ENCODE measurements at places on chromosomes 11 and 22.

- DNase-seq = no peak
Observed at GRCh38 chr11:112771851-112772250, 189.4 kb upstream of the NCAM1 start.

GRCh38 chr11:19673924-19674729, 38.5 kb upstream of the NAV2 start:
- DNase-seq = no peak

GRCh38 chr22:43666457-43666856, 145.6 kb downstream of the EFCAB6 start:
- no peak for DNase-seq

DNA sequence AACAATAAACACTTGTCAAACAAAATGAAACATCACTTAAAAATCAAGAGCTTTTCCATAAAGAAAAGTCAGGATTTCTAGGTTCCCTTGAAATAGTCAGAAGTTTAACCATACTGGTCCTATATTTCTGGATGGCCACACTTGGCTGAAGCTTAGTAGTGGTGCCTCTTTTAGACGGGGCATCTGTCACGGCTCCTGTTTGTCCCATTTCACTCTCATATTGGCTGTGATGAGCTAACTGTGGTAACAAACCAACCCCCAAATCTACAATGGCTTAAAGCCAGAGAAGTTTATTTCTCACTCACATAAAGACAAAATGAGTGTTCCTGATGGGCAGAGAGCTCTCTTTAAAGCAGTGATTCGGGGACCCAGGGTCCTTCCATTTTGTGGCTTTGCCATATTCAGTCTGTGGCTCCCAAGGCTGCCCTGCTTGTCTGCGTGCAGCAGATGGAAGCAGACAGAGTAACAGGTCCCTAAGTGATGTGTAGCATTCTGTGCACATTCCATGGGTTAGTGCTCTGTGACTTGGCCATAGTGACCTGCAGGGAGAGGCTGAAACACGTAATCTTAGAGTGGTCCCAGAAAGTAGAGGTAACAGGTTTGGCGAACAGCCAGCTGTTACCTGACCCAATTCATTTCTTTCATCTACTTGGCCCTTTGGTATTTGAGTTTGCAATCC, 137.4 kb downstream of the HIPK3 start:
- DNase-seq = no peak

- DNase-seq = no peak
Observed at GRCh38 chr22:27755521-27756211, 45.9 kb downstream of the MN1 start.

- peak; percentile 35 for DNase-seq
Observed at GRCh38 chr11:68256331-68256741, 15.4 kb downstream of the C11orf24 start.

GRCh38 chr11:89625171-89625570, 84.9 kb upstream of the TRIM77 start:
- DNase-seq = no peak

DNA sequence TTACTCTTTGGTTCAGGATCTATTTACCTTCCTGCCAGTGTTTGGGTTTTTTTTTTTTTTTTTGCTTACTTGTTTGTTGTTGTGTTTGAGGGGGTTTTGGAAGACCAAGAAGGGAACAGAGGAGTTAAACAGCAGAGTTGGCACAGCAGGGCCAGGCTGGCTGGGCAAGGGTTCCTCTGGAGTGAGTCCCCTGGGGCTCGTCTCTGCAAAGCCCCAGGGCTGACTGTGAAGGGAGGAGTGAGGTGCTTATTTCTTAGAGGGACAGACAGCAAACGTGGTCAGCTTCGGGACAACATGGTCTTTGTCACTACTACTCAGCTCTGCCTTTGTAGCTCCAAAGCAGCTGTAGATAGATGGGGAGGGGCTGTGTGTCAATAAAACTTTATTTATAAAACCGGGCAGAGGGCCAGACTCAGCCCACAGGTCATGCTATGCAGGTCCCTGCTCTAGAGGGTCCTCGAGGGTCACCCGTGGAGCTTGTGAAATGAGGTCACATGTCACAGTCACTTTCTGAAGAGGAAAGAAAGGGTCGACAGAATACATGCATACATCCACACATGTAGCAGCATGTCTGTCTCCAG, 1404.7 kb downstream of the BRD1 start:
- DNase-seq = no peak

- no peak for DNase-seq
Observed at GRCh38 chr11:61054927-61055562, 47.2 kb upstream of the CD5 start.

DNA sequence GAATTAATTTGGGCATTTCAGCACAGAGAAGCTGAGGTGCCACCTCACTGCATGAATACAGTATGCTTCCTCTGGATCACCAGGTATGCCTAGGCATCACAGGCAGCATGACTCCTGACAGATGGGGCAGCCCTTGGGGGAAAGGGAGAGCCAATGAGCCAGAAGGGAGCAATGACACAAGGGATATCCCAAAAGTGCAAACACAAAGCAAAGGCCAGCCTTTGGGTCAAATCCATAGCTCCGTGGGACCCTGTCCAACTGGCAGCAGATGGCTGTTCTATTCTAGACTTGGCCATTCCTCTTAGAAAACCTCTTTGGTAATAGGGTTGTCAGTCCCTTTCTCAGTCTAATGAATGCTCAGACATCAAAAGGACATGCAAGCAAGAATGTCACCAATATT, 73.3 kb downstream of the SERGEF start:
- no peak for DNase-seq

GRCh38 chr11:45436118-45436517, 150.0 kb upstream of the SYT13 start:
- DNase-seq = no peak

DNA sequence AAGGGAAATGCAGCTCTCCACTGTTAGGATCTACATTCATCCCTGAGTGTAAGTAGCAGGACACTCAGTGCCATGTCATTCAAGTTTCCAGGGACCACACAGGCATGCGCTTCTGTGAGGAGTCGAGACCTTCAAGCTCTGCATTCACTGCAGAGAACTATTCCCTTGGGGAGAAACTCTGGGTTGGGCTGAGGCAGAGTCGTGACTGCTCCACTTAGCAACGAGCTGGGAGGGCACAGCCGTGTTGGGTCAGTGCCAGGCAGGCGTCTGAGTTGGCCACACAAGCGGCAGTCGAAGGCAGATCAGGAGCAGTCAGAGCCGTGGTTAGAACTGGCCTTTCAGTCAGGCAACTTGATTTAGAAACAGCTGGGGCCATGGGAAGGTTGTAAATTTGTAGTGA, 14.7 kb downstream of the MPEG1 start:
- no peak for DNase-seq

DNA sequence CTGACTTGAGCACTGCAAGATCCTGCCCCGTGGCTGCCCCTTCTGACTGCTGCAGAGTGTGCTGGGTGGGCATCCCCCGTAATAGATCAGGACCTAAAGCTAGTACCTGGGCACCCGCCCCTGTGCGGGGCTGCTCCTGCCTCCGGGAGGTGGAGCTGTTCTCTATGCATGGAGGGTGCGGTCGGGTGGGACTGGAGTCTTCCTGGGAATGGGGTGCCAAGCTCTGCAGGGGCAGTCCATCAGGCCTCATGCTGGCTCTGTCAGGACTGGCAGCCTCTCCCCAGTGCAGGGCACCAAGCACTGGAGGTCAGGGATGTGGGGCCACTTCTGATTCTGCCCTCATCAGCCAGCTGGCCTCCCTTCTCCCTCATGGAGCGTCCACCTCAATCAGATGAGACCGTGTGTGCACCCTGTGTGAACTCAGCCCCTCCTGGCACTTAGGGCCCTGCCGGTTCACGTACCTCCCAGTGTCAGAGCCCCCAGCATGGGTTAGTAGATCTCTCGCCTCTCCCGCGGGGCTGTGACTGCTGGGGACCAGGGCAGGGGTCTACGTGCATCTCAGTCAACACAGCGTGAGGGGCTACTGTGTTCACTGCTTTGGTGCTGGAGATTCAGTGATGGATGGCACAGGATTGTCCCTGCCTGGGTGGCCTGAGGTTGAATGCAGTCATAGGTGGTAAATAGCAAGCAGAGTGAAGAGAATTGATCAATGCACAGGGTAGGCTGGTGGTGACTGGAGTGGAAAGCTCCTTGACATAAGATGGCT, 30.8 kb downstream of the MPPED1 start:
- DNase-seq = no peak

DNA sequence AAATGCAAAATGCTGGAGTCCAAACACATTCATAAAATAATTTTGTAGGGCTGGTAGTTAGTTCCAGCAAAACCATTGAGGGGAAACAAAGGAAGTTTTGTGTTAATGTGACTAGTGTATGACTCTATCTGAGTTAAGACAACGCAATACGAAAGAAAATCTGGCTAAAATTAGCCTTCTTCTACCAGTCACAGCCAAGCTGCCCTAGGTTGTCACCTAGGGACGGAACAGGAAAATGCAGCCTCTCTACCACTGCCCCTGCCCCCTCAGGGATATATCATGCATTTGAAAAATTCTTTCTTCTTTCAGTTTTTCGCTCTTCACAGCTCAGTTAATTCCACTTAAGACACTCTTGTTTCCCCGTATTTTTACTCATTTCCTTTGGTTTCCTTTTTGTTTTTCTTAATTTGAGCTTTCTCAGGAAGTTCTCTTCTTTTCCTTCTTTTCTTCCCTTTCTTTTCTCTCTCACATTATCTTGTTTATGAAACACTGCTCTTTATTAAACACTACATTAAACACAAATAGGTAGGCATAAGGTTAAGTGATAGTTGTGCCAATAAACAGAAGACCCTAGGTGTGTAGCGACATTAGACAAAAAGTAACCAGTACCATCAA, 30.6 kb downstream of the KIRREL3 start:
- no peak for DNase-seq

DNA sequence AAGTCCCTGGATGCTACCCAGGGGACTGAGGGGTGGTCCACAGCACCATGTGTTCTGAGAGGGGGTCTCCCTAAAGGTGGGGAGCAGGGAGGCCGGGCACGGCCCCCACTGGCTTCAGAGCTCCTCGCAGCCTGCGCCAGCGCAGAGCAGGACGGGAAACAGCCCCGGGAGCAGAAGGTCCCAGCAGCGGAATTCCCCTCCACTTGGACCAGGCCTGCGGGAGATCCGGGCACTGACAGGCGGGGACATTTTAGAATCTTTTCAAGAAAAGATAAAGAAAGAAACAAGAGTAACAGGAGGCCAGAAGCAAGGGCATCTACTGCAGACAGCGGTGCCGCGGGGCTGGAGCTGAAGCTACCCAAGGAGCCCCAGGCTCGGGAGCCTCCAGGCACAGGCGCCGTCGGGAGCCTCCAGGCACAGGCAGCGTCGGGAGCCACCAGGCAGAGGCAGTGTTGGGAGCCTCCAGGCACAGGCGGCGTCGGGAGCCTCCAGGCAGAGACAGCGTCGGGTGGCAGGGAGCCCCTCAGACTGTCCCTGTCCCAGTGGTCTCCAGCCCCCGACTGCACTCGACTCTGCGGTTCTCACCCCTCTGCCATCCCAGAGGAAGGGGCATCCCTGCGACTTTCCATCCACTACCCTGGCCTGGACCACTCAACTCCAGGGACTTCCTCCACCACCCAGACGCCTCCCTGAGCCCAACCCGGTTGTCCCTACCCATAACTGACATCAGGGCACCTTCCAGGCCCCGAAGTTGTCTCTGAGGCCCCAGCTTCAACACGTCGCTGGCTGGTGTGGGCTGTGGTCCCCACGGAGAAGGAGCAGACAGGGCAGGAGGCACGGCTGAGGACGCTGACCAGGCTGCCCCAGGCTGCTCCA, 211.1 kb downstream of the BRD1 start:
- no peak for DNase-seq

DNA sequence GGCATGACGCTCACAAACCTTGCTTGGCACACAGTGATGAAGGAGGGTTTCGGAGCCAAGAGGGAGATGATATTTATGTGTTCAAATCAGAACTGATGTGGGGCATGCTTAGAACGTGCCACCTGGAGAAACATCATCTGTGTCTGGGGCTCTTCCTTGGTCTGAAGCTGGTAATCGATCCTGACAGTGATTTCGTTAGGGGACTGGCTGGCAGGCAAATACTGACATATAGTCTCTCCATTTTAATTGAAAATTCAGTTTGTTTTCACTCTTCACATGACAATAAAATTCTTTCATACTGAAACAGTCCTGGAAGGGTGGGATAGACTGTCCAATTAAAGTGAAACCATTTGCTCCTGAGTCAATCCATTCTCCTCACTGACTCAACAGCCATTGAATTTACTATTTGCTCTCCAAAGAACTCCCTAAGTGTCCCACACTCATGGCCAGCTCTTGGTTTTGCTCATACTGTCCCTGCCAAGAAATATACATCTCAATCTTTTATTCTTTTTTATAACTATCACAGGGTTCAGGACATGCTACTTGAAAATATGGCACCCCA, 134.8 kb downstream of the TRPC6 start:
- DNase-seq = no peak

- no peak for DNase-seq
Observed at GRCh38 chr11:61718046-61718531, 34.3 kb upstream of the MYRF start.

- no peak for DNase-seq
Observed at GRCh38 chr11:73645121-73645969, 1.0 kb upstream of the PLEKHB1 start.

- no peak for DNase-seq
Observed at GRCh38 chr11:132037956-132038355, 667.5 kb downstream of the NTM start.

GRCh38 chr11:112581747-112582146, 321.1 kb upstream of the PLET1 start:
- no peak for DNase-seq

DNA sequence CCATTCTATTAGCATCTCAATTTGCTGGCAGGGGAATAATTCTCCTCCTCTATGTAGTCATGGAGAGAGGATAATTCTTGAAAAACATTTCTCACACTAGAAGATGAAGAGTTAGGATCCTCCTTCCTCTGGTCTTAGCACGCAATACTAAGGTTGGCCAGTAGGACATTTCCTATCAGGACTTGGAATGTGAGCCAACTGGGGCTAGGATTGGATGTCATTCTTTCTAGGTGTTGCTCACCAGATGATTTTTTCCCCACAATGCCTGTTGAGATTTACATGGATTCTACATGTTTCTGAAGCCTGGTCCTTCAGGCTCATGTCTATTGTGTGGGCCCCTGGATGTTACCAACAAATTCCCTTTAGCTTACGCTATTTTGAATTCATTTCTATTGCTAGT, 28.0 kb downstream of the SLN start:
- DNase-seq = no peak

- no peak for DNase-seq
Observed at GRCh38 chr11:76660533-76661305, 9.8 kb downstream of the LRRC32 start.

- DNase-seq = no peak
Observed at GRCh38 chr22:39487826-39488520, 14.1 kb upstream of the MIEF1 start.

DNA sequence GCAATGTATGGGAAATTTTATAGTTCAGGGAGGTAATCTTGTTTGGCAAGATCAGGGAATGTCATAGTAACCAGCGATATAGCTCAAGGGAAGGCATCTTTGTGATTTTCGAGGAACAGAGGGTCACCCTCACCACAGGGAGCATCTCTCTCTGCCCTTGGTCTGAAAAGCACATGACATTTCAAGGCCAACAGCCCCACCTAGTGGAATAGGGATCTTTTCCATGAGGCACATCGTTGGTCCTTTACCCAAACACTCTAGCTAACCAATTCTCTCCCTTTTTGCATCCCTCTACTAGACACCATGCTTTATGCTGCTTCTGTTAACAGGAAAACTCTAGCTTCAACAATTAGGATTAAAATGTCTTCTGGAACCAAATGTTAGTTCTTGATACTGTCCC, 179.0 kb downstream of the GRM5 start:
- peak; percentile 2 for DNase-seq

Measured in fibroblast of skin of left biceps (primary cell).